ENCODE measurements at places on chromosomes 1 and 21.

DNA sequence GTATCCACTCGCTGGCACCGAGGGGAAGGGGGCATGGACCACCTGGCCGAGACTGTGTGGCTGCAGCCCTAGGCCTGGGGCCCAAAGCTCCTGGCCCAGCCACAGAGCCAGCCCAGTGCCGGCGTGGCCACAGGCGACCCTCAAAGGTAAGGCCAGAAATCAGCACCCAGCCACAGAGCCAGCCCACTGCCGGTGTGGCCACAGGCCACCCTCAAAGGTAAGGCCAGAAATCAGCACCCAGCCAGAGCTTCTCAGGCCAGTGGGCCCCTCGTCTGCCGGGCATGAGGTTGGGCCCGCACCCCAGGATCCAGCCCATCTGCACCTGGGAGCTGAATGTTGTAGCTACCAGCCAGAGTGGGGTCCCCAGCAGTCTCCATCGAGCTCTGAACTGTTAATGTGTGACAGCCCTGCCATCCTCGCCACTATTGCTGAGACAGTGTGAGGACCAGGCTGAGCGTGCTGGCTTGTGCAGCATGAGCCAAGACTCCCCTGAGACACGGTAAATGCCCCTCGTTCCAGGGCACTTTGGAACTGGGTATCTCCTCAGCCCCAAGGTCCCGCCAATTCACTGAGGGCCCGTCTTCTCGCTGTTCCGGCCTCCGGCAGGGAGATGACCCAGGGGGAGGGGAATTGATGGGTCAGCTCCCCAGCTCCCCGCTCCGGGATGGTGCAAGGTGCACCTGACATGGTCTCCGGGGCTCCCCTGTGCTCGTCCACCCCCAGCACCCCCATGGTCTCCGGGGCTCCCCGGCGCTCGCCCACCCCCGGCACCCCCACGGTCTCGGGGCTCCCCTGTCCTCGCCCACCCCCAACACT lies 4.7 kb upstream of the FTCD start:
- DNase-seq = no peak

DNA sequence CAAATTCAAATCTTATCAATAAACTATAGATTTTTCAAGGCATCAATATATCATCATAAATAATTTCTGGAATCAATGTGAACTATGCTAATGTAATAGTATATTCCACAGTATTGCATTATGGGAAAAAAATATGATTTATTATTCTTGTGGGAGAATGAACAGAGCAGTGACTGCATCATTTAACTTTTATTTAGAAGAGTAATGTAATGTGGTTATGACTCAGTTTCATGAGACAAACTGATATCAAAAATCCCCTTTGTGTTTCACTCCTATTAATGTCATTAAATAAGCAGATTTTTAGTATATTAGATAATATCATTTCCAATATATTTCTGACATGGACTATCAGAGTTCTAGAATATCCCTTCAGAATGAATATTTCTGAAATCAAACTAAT lies 187.6 kb downstream of the LRRC40 start:
- no peak for DNase-seq

GRCh38 chr1:60133848-60134247 lies 60.3 kb upstream of the C1orf87 start:
- peak; percentile 6 for DNase-seq

GRCh38 chr21:31130821-31131220 lies 92.5 kb upstream of the KRTAP19-8 start:
- no peak for DNase-seq

GRCh38 chr1:65001231-65001792 lies 35.0 kb upstream of the JAK1 start:
- no peak for DNase-seq

- DNase-seq = no peak
Observed at GRCh38 chr1:43586136-43586731, 55.6 kb downstream of the PTPRF start.

DNA sequence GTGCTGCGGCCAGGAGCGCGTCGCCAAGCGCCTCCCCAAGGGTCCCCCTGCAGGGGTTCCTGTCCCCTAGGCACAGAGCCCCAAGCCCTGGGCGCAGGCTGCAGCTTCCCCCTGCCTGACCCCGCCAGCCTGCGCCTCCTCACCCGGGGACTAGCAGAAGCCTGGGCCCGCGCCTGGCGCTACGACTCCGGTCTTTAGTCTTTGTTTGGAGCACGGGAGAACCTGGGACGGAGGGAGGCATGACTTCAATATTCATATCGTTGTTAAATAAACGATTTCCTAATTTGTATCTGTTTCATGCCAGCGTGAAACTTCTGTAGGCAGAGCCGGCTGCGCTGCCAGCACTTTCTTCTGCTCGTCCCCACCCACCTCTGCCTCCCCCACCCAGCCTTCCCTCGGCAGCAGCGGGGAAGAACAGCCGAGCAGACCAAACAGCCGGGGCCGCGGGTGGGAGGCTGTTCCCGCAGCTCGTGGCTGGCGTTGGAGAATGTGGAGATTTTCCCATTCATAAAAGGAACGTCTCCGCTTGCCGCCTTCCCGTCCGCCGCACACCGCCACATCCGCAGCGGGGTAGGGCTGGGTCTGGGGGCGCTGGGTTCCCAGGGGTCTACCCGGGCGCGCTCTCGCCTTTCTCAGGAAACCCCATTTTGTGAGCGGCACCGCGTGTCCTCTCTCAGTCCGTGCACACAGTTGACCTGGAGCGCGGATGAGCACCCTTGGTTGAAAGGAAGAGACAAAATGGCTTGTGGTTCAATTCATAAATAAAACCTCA lies 777 bp upstream of the TRIM67 start:
- no peak for DNase-seq

DNA sequence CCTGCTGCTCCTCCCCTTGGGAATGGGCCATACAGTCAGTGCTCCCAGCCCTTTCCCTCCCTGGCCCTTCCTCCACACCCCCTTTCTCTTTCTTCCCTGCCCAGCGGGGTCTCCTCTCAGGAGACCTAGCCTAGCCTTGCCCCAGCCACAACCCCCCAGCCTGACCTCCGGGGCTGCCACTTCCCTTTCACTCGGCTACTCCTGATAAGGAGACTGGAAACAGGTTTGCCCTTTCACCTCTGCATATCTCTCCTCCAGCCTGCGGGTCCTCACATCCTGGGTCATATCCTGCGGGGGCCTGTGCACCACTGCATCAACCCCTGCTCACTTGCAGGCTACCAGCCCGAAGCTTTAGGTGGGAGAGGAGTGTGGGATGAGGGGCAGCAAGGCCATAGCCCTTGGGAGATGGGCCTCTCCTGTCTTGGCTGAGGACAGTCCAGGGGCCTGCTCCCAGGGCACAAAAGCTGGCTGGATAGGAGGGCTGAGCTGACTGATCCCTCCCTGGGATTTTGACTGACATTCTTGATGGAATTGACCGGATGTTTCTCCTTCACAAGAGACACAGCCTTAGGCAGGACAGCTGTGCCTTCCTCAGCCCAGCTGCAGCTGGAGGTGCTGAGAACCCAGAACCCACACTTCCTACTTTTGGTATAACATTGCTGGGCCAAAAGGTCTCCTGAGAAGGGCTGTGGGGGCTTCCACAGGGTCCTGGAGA lies 19.2 kb upstream of the ALX3 start:
- peak; percentile 61 for DNase-seq

DNA sequence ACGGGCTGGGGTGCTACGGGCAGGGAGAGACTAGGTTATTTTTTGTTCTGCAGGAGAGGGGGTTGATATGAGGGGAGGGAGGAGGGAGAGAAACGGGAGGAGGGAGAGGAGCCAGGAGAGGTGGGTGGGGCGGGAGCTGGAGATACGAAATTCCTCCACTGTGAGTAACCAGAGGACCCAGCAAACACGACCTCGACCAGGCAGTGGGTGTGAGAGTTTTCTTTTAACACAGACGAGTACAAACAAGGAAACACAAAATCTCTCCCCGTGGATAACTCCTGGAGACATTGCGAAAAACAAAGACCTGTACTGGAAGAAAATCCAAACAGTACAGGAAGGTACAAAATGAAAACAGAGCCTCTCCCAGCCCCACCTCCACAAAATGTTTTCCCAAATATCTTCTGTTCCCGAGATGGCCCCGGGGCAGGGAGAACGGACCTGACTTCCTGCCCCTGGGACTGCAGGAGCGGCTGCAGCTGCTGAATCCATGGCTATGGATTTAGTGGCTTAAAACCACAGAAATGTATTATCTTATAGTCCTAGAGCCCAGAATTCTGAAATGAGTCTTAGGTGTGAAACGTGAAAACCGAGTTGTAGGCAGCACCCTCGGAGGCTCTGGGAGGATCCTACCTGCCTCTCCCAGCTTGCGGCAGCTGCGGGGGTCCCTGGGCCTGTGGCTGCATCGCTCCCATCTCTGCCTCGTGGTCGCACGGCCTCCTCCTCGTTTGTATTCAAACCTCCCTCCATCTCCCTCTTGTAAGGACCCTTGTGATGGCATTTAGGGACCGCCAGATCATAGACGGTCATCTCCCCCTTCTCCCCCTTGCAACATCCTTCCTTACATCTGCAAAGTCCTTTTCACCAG lies 82.2 kb downstream of the RIPK4 start:
- no peak for DNase-seq

GRCh38 chr21:31943561-31943960 lies 70.7 kb downstream of the HUNK start:
- peak; percentile 22 for DNase-seq

DNA sequence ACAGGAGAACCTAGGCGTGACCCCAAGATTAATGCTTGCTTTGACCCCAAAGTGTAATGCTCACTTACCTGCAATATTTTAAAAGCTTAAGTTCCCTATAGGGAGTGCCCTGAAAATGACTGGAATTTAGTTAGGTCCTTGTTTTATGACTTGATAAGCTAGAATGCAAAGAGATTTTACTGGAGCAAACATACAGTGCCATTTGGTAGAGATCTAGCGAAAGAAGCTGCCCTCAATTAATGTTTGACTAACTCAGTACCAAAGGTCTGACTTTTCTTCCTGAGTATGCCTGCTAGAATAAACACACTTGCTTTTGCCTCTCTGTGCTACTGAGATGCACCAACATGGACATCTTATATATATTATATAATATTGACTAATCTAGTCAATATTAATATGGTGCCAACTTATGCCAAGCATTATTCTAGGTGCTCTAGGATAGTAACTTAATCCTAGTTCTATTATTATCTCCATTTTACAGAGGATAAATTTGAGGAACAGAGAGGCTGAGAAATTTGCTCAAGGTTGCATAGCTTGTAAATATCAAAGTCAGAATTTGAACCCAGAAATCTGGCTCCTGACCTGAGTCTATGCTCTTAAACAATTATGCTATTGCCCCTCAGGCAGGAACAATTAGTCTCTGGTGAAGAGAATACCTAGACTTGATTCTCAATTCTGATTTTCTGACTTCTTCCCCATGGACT lies 18.2 kb downstream of the S100A10 start:
- DNase-seq = no peak

- DNase-seq = peak; percentile 48
Observed at GRCh38 chr1:157878059-157878458, 36.5 kb upstream of the CD5L start.

- no peak for DNase-seq
Observed at GRCh38 chr1:51266791-51267190, 30.7 kb downstream of the RNF11 start.

DNA sequence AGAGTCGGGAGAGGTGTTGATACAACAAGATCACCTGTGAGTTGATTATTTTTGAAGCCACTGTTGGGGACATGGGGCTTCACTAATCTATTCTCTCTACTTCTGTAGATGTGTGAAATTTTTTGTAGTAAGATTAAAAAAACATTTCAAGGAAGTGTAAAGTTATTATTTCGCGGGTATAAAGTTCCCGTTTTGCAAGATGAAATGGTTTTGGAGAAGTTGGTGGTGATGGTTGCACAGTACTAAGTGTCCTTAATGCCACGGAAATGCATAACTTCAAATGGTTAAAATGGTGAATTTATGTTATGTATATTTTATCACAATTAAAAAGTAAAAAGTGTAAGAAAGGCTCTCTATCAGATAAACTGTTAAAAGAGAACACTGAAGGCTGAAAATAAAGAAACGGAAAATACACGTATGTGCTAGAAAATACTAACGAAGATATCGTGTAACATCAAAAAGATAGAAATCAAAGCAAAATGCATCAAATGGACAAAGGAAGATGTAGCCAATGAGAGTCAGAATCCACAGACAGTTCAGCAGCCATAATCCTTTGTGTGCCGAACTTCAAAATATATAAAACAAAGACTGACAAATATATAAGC lies 2.9 kb upstream of the ITGB2 start:
- DNase-seq = peak; percentile 23

DNA sequence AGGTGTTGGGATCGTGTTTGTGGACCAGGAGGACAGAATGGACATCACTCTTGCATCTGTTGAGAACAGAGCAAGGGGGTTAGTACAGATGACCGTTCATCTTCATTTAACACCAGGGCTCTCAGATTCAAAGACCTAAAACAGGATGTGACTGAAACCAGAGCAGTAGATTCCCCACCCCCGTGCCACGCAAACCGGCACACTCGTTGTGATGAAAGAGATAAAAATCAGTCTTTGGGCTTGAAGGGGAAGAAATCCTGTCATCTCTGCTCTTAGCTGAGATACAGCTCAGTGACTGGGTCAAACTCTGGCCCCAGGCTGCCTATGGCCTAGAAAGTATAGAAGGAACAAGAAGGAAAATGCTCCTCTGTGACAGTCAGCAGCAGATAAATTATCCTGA lies 146.2 kb upstream of the KRTAP19-8 start:
- no peak for DNase-seq

DNA sequence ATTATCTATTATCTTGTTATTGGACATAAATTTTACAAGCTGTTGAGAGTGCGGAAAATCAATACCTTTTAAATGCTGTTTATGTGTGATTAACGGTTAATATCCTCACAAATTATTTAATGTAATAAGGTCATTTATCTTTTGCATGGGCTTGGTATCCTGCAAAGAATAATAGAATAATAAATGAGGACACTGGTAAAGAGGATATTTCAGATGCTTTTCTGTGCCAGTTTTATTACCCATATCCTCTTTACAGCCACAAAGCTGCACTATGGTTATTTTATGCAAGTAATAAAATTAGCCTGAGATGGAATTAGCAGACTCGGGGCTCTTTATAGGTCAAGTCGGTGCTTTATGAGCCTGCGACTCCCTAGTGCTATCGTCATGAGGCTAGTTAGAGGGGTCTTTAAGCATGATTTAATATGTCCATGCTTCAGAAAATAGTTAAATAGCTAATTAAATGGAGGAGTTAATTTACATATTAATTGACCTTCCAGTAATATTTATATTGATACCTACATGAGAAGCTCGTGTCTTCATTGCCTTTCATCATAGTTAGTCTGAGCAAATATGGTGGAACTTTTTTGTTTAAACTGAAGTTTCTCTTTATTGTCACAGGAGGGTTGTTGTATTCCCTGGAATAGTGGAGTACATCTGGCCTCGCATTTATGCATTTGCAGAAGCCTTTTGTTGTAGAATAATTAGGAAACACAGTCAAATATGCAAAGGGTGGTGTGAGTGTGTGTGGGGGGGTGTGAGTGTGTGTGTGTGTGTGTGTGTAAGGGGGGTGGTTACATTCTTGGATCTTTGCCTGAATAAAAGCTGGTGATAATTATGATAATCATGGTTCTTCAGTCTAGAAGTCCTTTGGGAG lies 120.3 kb downstream of the ATG4C start:
- DNase-seq = no peak

- no peak for DNase-seq
Observed at GRCh38 chr21:36532769-36533467, 53.0 kb upstream of the CLDN14 start.

- DNase-seq = peak; percentile 63
Observed at GRCh38 chr1:167252986-167253385, 32.3 kb downstream of the POU2F1 start.
